ENCODE measurements at places on chromosomes 5 and 9. TPM values are rescaled to one million over a fixed set of nuclear protein-coding genes. Genes with fewer than 3 reads are reported as not detected.
A peak's percentile ranks its signal among the peaks of the same experiment; 100 is the strongest.

DNA sequence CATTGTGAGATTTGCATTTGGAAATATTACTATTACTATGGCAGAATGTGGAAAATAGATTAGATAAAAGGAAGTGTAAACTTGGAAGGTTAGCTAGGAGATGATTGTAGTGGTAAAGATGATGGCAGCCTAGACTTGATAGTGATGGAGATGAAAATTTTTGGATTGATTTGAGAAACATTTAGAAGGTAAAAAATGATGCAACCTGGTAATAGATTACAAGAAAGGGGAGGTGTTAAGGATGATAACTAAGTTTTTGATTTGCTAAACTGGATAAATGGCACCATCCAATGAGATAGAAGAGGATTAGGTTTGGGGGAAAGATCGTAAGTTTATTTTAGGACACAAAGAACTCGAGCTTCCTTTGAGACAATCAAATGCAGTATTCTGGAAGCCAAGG, 8.9 kb upstream of the SLC30A5 start:
- H3K27me3 ChIP-seq: no peaks in the 10 kb centered on the region
- H3K4me1 ChIP-seq: no peaks in the 10 kb centered on the region
- no peak overlapping the region for H3K4me3 ChIP-seq

- H3K36me3 ChIP-seq: no peaks in the 10 kb centered on the region
- H3K4me1 ChIP-seq: no peaks in the 10 kb centered on the region
- H3K27ac ChIP-seq: no peak overlapping the region
- no peaks in the 10 kb centered on the region for H3K27me3 ChIP-seq
- DNase-seq: no peak
Observed at GRCh38 chr9:95974389-95974788, 98.9 kb downstream of the ERCC6L2 start.

DNA sequence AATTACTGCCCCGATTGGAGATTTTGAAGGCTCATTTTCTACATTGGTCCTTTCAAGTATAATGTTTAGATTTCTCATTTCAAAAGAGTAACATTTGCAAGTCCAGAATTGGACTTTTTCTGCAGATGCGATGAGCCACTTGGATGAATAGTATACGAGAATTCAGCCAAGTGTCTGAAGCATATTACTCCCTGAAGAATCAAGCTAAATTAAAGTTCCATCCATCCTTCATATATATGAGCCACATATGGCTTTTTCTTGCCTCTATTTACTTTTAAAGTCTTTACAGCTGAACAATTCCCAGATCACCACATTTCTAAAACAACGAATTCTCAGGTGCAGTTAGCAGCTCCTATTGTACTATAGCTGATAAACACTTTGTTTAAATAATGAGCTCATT, 288.7 kb downstream of the CEMIP2 start:
- H3K36me3 ChIP-seq: no peaks in the 10 kb centered on the region
- H3K4me3 ChIP-seq: no peak overlapping the region
- H3K27ac ChIP-seq: no peak overlapping the region
- DNase-seq: no peak
- H3K4me1 ChIP-seq: no peaks in the 10 kb centered on the region

DNA sequence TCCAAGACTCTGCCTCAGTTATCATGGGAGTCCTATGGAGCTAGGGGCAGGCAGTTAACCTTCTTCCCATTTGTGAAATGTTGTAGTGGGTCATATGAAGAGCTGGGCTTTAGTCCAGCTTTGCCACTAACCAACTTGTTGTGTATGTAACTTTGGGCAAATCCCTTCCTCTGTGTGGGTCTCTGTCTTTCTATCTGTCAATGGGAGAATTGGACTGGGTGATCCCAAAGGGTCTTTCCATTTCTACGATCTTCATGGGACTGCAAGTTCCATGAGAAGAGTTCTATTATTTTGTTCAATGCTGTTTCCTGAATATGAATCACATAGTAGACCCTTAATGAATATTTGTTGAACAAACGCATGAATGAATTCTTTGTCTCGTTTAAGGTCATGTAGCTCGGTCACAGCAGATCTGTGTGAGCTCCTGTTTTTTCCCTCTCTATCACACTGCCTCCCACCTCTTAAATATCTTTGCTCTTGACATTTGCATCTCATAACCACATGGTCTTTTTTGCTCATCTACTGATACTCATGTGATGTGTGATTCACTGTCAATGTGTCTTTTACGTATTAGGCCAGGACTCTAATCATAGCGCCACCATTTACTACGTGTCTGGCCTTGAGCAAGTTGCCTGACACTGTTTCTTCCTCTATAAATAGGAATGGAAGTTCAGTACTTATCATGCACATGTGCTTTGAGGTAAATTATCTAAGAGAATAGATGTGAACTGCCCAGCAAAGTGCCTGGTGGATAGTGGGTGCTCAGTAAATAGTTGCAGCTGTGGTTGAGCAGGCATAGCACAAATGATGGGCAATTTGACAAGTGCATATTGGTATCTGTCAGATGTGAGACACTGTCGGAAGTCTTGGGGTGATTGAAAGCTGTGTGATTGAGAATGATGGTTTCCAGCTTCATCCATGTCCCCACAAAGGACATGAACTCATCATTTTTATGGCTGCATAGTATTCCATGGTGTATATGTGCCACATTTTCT, 37.4 kb downstream of the PTTG1 start:
- no peaks in the 10 kb centered on the region for H3K4me1 ChIP-seq
- no peaks in the 10 kb centered on the region for H3K36me3 ChIP-seq
- H3K27ac ChIP-seq: no peak overlapping the region
- no peak overlapping the region for H3K4me3 ChIP-seq

DNA sequence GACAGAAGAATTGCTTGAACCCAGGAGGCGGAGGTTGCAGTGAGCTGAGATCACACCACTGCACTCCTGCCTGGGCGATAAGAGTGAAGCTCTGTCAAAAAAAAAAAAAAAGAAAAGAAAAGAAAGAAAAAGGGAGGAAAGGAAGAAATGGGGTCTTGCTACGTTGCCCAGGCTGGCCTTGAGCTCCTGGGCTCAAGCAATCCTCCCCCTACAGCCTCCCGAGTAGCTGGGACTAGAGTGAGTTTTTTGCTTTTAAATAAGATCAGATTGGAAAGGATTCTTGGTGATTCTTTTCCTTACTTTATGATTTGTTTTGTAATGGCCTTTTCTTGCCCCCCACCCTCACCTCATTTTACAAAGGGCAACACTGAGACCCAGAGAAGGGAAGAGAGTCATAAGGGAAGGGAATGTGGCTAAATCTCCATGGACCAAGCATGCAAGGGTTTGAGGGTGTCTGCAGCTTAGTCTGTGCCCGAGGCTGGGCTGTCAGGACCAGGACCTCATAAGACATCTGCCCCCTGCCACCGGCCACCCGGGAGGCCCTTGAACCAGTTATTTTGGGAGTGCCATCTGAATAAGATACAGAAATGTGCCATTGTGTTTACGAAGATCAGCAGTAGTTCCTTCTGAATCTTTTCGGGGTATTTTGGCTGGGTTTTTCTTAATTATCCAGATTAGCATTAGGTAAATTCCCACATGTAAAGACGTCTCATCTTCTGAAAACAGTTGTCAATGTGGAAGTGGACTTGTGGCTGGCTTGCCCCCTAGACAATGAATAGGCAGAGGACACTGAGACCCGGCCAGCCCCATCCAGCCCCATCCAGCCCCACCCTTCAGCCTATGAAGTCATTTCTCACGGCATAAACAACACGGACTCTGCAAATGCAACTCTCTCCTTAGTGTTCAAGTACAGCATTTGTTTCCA, 44.5 kb upstream of the GRHPR start:
- no peaks in the 10 kb centered on the region for H3K27me3 ChIP-seq
- no peaks in the 10 kb centered on the region for H3K36me3 ChIP-seq
- no peak overlapping the region for H3K27ac ChIP-seq

DNA sequence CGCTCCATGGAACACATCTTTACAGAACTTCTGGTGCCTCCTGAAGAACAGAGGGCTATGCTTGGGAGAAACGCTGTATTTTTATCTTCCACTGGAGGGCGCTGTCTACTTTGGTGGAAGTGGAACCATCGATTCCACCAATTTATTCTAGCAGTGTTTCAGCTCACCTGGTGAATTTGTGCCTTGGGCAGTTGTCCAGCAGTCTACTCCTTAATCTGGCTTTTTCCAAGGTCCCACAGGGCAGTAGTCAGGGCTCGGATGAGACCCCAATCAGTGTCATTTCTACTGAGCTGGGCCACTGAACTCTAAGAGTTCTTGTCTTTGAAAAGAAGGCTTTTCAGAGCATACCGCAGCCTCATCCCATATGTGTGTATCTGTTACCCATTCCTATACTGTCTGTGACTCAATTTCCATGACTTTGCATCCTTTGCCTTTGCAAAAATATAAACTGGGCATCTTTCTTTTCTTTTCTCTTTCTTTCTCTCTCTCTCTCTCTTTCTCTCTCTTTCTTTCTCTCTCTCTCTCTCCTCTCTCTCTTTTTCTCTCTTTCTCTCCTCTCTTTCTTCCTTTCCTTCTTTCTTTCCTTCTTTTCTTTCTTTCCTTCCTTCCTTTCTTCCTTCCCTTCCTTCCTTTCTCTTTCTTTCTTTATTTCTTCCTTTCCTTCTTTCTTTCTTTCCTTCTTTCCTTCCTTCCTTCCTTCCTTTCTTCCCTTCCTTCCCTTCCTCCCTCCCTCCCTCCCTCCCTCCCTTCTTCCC, 138.4 kb upstream of the ZNF618 start:
- H3K4me3 ChIP-seq: no peak overlapping the region
- no peaks in the 10 kb centered on the region for H3K27me3 ChIP-seq
- peak; percentile 81 for DNase-seq
- no peaks in the 10 kb centered on the region for H3K4me1 ChIP-seq

- no peak for DNase-seq
- no peaks in the 10 kb centered on the region for H3K36me3 ChIP-seq
- H3K27me3 ChIP-seq: no peaks in the 10 kb centered on the region
- H3K27ac ChIP-seq: no peak overlapping the region
- H3K4me3 ChIP-seq: no peak overlapping the region
Observed at GRCh38 chr5:17277907-17278306, 60.5 kb downstream of the BASP1 start.

DNA sequence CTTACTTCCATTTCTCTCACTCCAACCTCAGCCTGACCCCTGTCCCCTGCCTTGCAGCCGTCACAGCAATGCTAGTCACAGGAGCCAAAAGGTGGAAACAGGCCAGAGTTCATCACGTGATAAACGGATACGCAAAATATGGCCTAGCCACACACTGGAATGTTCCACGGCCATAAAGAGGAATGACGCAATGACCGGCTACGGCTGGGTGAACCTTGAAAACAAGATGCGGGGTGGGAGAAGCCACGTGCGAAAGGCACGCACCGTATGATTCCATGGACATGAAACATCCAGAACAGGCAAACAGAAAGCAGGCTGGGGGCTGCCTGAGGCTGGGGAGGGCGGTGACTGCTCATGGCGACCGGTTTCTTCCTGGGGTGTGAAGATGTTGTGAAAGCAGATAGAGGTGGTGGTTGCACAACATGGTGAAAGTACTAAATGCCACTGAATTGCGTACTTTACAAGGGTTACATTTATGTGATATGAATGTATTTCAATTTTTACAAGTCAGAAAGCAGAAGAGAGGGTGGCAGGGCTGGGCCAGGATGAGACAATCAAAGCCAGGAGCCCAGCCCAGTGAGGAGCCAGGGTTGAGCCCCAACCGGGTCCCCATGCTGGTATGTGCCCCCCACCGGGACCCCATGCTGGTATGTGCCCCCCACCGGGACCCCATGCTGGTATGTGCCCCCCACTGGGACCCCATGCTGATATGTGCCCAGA, 117.8 kb upstream of the SARDH start:
- H3K4me3 ChIP-seq: no peak overlapping the region
- DNase-seq: no peak
- H3K36me3 ChIP-seq: no peaks in the 10 kb centered on the region
- no peak overlapping the region for H3K27ac ChIP-seq
- no peaks in the 10 kb centered on the region for H3K4me1 ChIP-seq

GRCh38 chr9:116541402-116541801, 145.7 kb upstream of the TRIM32 start:
- no peak overlapping the region for H3K4me3 ChIP-seq
- H3K27me3 ChIP-seq: no peaks in the 10 kb centered on the region
- no peak for DNase-seq
- H3K4me1 ChIP-seq: no peaks in the 10 kb centered on the region
- no peak overlapping the region for H3K27ac ChIP-seq
- no peaks in the 10 kb centered on the region for H3K36me3 ChIP-seq

- DNase-seq: no peak
- no peaks in the 10 kb centered on the region for H3K36me3 ChIP-seq
- H3K4me3 ChIP-seq: no peak overlapping the region
- H3K27ac ChIP-seq: no peak overlapping the region
- H3K27me3 ChIP-seq: no peaks in the 10 kb centered on the region
Observed at GRCh38 chr5:91438871-91439270, 55.8 kb upstream of the ARRDC3 start.

DNA sequence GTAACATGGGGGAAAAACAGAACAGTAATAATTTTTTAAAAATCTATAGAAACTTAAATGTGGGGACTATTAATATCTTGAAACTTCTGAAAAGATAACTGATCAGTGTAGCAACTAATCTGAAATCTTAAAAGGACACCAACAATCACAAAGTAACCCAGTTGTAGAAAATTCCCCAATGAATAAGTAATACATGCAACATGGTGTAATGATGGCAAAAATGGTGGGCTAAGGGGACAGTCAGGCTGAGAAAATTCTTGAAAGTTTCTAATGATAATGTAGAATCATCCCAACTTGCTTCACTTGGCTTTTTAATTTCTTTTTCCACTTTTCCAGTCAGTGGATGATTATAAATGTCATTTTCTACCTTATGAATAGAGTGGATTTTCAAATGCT, 5.4 kb downstream of the NFIL3 start:
- peaks cover 31% of the 10 kb centered on the region for H3K4me1 ChIP-seq
- H3K27me3 ChIP-seq: no peaks in the 10 kb centered on the region
- H3K4me3 ChIP-seq: no peak overlapping the region
- H3K27ac ChIP-seq: no peak overlapping the region
- DNase-seq: no peak

GRCh38 chr5:36897616-36898015, 21.0 kb downstream of the NIPBL start:
- DNase-seq: no peak
- H3K36me3 ChIP-seq: no peaks in the 10 kb centered on the region
- no peaks in the 10 kb centered on the region for H3K4me1 ChIP-seq
- no peak overlapping the region for H3K27ac ChIP-seq
- no peaks in the 10 kb centered on the region for H3K27me3 ChIP-seq

DNA sequence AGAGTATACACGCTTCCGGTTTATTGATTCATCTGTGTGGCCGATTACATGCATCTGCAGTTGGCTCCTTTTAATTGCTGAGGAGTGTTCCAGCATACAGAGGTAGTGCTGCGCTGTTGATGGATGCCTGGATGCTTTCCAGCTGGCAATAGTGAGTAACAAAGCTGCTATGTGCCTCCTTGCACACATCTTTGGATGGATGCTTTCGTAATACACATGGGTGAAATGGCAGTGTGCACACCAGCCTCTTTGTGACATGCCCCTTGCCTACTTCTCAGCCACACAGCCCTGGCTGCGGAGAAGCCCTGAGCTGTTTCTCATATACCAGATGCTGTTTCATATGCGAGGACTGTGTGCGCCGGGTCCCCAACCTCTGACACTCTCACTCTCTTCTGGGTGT, 151.0 kb downstream of the GADD45G start:
- peaks cover 26% of the 10 kb centered on the region for H3K4me1 ChIP-seq
- H3K4me3 ChIP-seq: no peak overlapping the region
- no peaks in the 10 kb centered on the region for H3K36me3 ChIP-seq

- H3K4me3 ChIP-seq: no peak overlapping the region
- H3K27ac ChIP-seq: peak overlapping the region; percentile 31
- DNase-seq: peak; percentile 94
- H3K27me3 ChIP-seq: no peaks in the 10 kb centered on the region
Observed at GRCh38 chr5:172144291-172144815, 43.7 kb downstream of the STK10 start.

- H3K27ac ChIP-seq: peak within 1 kb of the TSS; percentile 31
- peak within 1 kb of the TSS; percentile 60 for H3K4me3 ChIP-seq
- H3K36me3 ChIP-seq: no peaks in the 10 kb centered on the region
Observed at GRCh38 chr5:127072861-127073846, at the start of gene C5orf63. C5orf63 (minus strand) TSS chr5:127073502; CDS start chr5:127058995, 14,507 bp downstream.

Gene SLC4A9
- total RNA-seq: 1.2 TPM

Gene FOXD4L5
- total RNA-seq: 0.25 TPM

Gene CCL21
- 2.0 TPM for total RNA-seq

Gene DNAI1
- total RNA-seq: 36.7 TPM

All from testis (tissue), 5 donors.